ENCODE measurements at places on chromosomes 4 and X. TPM values are rescaled to one million over a fixed set of nuclear protein-coding genes. Genes with fewer than 3 reads are reported as not detected.

Gene VCX3A
- not detected for polyA plus RNA-seq

DNA sequence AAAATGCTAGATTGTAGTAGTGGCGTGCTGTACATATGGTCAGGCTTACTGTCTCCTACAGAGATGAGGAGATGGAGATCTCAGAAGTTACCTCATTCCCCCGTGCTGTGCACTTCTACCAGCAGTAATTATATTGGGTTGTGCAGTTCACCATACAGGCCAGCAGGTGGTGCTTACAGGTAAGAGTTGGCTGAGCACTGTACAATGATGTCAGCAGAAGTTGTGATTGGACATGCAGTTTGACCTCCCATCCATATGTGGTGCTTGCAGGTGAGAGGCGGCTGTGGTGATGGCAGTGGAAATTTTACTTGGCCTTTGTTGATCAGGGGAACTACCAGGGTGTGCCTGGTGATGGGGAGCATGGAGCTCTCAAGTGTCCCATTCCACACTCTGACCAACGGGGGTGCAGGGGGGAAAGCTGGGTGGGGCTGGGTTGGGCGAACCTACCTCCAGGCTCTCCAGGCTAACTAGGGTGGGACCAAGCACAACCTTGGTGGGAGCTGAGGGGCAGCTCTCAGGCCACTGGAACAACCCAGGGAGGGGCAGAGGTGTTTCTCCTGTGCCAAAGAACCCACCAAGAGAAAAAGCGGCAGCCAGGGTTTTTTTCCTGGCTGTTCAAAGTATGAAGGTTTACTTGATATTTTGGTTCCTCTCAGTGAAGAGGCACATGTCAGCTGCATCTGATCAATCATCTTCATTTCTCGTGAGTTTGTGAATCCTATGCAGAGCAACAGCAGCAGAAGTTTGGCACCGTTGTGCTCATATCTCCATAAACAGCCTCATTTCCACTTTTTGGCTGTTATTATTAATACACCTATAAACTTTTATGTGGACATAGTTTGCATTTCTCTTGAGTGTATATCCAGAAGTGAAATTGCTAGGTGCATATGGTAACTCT, 73.8 kb upstream of the FREM3 start:
- H3K4me3 ChIP-seq: no peak overlapping the region
- no peaks in the 10 kb centered on the region for H3K36me3 ChIP-seq
- H3K4me1 ChIP-seq: peaks cover 4% of the 10 kb centered on the region
- DNase-seq: peak; percentile 62
- no peaks in the 10 kb centered on the region for H3K27me3 ChIP-seq

DNA sequence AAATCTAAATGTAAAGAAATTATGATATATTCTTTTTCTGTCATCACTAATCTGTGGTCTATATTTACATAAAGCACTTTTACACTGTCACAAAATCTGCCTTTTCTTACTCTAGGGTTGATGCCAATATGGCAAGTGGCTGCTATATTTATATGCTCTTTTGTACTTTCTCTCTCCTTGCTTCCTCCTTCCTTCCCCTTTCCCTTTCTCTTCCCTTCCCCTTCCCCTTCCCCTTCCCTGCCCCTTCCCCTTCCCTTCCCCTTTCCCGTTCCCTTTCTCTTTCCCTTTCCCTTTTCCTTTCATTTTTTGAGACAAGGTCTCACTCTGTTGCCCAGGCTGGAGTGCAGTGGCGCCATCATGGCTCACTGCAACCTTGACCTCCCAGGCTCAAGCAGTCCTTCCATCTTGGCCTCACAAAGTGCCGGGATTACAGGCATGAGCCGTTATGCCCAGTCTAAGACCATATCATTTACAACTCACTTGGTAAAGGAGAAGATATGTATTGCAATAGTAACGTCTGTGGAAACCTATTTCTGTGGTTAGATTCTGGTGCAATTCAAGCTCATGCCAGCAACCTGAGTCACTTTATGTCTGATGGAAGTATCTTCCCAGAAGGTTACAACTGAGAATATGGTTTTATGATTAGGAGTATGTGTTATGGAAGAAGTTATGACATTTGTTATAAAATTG, 13.9 kb upstream of the PLAC8 start:
- H3K27ac ChIP-seq: no peak overlapping the region
- no peaks in the 10 kb centered on the region for H3K27me3 ChIP-seq
- DNase-seq: no peak
- H3K4me3 ChIP-seq: no peak overlapping the region
- H3K36me3 ChIP-seq: no peaks in the 10 kb centered on the region

DNA sequence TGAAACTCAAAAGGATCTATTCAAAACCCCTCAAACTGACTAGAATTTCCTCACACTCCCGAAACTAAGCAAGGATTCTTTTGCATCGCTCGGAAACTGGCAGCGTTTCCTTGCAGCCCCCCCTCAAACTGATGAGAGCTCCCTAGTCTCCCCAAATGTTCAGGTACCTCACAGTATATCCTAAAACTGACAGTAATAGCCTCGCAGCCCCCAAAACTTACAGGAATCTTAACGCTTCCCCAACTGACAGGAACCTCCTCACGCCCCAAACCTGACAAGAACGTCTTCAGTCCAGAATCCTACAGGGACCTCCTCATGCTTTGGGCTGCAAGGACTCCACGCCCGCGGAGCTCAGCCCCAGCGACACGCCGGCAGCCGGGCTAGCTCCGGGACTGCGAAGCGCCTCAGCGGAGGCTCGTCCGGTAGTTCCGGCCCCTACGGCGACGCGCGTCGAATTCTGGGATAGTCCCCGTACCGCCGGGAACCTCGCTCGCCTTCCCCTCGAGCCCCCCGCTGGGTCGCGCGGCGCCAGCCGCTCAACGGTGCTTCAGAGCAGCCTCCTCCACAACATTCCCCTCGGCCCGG, 640 bp downstream of the PHF8 start:
- H3K4me3 ChIP-seq: peak overlapping the region; percentile 89
- H3K27me3 ChIP-seq: no peaks in the 10 kb centered on the region
- no peak for DNase-seq
- H3K27ac ChIP-seq: peak overlapping the region; percentile 92

DNA sequence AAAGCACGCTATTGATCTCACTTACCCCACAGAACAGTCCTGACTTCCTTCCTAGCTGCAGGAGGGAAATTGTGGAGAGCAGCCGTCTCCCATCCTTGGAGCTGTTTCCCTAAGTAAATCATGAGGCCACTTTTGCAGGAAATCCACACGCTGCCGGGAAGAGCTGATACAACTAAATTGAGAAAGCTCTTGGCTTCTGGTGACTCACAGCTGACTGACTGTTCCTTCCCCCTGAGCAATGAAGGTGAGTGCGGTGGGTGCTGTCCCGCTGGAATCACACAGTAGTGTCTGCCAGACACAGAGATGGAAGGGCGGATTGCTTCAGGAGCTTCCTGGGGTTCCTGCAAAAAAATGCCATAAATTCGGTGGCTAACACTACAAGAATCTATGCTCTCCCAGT, 268.9 kb downstream of the ASMT start:
- H3K36me3 ChIP-seq: peaks cover 11% of the 10 kb centered on the region
- H3K4me1 ChIP-seq: no peaks in the 10 kb centered on the region
- no peak for DNase-seq
- H3K27me3 ChIP-seq: peaks cover 19% of the 10 kb centered on the region
- no peak overlapping the region for H3K4me3 ChIP-seq

- no peaks in the 10 kb centered on the region for H3K4me1 ChIP-seq
- no peak overlapping the region for H3K27ac ChIP-seq
- DNase-seq: no peak
- H3K4me3 ChIP-seq: no peak overlapping the region
Measured at GRCh38 chr4:189090174-189090814, 850.4 kb upstream of the FRG1 start.

GRCh38 chrX:104660092-104660491, 94.1 kb downstream of the IL1RAPL2 start:
- H3K36me3 ChIP-seq: no peaks in the 10 kb centered on the region
- no peak overlapping the region for H3K4me3 ChIP-seq
- no peak for DNase-seq
- H3K4me1 ChIP-seq: no peaks in the 10 kb centered on the region
- no peak overlapping the region for H3K27ac ChIP-seq
- no peaks in the 10 kb centered on the region for H3K27me3 ChIP-seq

DNA sequence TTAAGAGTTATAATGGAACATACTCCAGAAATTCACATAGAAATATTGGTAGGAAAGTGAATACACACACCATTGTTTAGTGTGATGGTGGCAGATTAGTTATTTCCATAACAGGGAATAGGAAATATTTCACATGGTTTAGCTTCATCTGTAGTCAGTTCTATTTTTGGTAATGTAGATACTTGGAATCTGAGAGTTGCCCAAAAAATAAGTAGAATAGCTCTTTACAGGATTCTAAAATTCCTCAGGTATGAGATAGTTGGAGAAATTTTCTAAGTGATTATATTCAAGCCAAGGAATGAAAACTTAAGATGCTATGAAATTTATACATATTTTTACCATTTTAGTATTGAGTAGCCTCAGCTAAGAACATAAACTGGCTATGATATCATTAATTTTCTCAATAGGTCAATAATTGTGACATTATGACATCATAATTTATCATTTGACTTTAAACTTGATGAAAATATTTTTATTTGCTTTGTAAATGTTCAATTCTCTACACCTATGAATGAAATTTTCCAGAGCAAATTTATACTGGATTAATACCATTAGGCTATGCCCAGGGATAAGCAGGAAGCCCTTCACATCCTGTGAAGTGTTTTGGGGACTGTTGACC, 35.8 kb downstream of the CPEB2 start:
- no peak for DNase-seq
- peaks cover 17% of the 10 kb centered on the region for H3K36me3 ChIP-seq
- no peaks in the 10 kb centered on the region for H3K27me3 ChIP-seq
- H3K4me1 ChIP-seq: no peaks in the 10 kb centered on the region
- H3K27ac ChIP-seq: no peak overlapping the region
- no peak overlapping the region for H3K4me3 ChIP-seq

- H3K4me1 ChIP-seq: no peaks in the 10 kb centered on the region
- peaks cover 9% of the 10 kb centered on the region for H3K36me3 ChIP-seq
- H3K27ac ChIP-seq: no peak overlapping the region
- no peak overlapping the region for H3K4me3 ChIP-seq
- no peak for DNase-seq
Measured at GRCh38 chr4:119721878-119722277, 93.3 kb upstream of the PDE5A start.

- peaks cover 5% of the 10 kb centered on the region for H3K36me3 ChIP-seq
- no peaks in the 10 kb centered on the region for H3K4me1 ChIP-seq
- no peaks in the 10 kb centered on the region for H3K27me3 ChIP-seq
- no peak for DNase-seq
- no peak overlapping the region for H3K27ac ChIP-seq
- H3K4me3 ChIP-seq: no peak overlapping the region
Measured at GRCh38 chrX:150037041-150037440, 98.8 kb upstream of the EOLA2 start.

- no peaks in the 10 kb centered on the region for H3K4me1 ChIP-seq
- H3K4me3 ChIP-seq: no peak overlapping the region
- no peak overlapping the region for H3K27ac ChIP-seq
- peaks cover 19% of the 10 kb centered on the region for H3K27me3 ChIP-seq
- DNase-seq: no peak
- no peaks in the 10 kb centered on the region for H3K36me3 ChIP-seq
Measured at GRCh38 chrX:137263374-137263773, 229.6 kb upstream of the GPR101 start.

GRCh38 chr4:142407596-142407995, 438.5 kb downstream of the INPP4B start:
- no peaks in the 10 kb centered on the region for H3K36me3 ChIP-seq
- DNase-seq: no peak
- no peak overlapping the region for H3K4me3 ChIP-seq
- peaks cover 8% of the 10 kb centered on the region for H3K27me3 ChIP-seq
- H3K27ac ChIP-seq: no peak overlapping the region

GRCh38 chrX:9566150-9566621, 101.3 kb downstream of the TBL1X start:
- no peaks in the 10 kb centered on the region for H3K36me3 ChIP-seq
- no peak overlapping the region for H3K4me3 ChIP-seq
- no peak overlapping the region for H3K27ac ChIP-seq
- no peaks in the 10 kb centered on the region for H3K27me3 ChIP-seq
- peaks cover 19% of the 10 kb centered on the region for H3K4me1 ChIP-seq

DNA sequence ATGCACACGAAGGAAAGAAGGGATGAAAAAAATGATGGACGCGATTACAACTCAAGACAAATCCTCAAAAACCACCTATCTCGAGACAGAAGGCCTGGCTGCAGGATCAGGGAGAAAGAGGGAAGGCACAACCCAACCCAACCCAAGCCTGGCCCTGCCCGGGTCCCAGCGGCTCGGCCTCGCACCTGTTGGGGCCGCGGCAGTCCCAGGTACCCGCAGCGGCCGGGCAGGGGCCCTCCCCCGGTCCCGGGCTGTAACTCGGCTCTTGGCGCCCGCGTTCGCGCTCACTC, 464 bp downstream of the RASGEF1B start:
- no peaks in the 10 kb centered on the region for H3K27me3 ChIP-seq
- peak overlapping the region; percentile 98 for H3K4me3 ChIP-seq
- peaks cover 64% of the 10 kb centered on the region for H3K4me1 ChIP-seq
- no peak for DNase-seq
- peaks cover 8% of the 10 kb centered on the region for H3K36me3 ChIP-seq
- peak overlapping the region; percentile 98 for H3K27ac ChIP-seq

GRCh38 chr4:48375651-48376304, 34.4 kb downstream of the SLAIN2 start:
- H3K27ac ChIP-seq: no peak overlapping the region
- peaks cover 23% of the 10 kb centered on the region for H3K4me1 ChIP-seq
- no peaks in the 10 kb centered on the region for H3K27me3 ChIP-seq
- peaks cover 31% of the 10 kb centered on the region for H3K36me3 ChIP-seq

DNA sequence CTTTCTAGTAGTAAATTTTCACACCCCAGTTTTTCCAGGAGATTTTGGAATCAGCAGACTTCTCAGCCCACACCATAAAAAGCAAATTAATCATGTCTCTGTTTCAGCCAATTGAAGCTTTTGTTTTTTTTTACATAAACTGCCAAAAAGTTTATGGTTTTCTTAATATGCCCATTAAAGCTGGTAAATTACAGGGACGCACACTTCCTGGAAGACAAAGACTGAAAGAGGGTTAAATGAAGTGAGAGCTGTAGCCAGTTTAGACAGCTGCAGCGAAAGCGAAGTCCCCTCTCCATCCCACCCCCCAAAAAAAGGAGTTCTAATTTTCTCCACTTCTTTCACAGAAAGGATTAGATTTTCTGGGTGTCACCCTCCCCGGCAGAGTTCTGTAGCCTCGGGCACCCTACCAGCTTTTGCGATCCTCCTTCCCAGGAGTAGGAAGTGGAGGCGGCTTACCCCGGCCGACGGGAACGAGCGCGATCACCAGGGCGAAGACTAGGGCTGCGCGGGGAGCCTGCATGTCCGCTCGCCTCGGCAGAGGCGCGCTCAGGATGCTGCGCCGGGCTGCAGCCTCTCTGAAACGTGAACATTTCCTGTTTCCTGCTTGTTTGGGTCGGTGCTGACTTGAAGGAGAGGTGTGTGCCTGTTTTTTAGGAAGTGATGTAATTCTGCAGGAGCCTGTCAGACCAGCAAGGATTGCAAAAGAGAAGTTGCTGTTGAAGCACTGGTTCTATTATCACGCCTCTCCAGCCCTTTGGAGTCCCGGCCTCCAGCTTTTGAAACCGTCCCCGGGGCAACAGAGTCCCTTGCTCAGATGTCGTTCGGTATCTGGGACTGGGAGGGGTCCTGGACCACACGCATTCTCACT, at the start of gene TMEM154:
Gene TMEM154, minus strand, starts transcription at position 584 of the 868 bp plus-strand sequence. Its CDS starts 64 bp downstream, at position 520.
- H3K27me3 ChIP-seq: no peaks in the 10 kb centered on the region
- H3K36me3 ChIP-seq: peaks cover under 1% of the 10 kb centered on the region
- H3K4me3 ChIP-seq: peak within 1 kb of the TSS; percentile 100
- peak within 1 kb of the TSS; percentile 97 for H3K27ac ChIP-seq
- H3K4me1 ChIP-seq: peaks cover 56% of the 10 kb centered on the region

GRCh38 chr4:125837493-125838201, 522.9 kb downstream of the FAT4 start:
- H3K36me3 ChIP-seq: no peaks in the 10 kb centered on the region
- no peaks in the 10 kb centered on the region for H3K27me3 ChIP-seq
